Stimulated activated CD4-positive, alpha-beta T cell treated with anti-CD3 and anti-CD28 coated beads, Interleukin-1b, Interleukin-23, amount 100 ng/mL, for 1 hour (primary cell): ENCODE measurements at places on chromosomes 1 and 21.

DNA sequence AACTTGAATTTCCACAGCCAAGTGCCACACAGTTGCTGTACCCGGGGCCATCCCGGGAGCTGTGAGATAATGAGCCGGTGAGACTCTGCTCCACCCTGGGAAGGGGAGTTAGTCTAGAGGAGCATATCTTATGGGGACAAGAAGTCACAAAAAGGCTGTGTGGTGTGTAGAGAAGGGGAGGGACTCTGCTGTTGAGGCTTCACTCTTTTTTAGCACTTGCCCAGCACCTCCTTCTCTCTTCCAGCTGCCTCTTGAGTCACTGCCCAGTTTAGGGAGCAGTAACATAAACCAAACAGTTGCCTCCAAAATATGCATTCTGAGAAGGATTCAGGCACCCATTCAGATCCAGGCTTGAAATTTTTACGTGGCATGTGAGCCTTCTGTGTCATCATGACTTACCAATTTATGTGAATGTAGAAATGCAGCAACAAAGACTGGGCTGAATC is 744 bp upstream of the WDR26 start:
- no peak for DNase-seq

- DNase-seq = no peak
These were observed 20.5 kb upstream of the LPAR3 start for GRCh38 chr1:84913555-84913892.

DNA sequence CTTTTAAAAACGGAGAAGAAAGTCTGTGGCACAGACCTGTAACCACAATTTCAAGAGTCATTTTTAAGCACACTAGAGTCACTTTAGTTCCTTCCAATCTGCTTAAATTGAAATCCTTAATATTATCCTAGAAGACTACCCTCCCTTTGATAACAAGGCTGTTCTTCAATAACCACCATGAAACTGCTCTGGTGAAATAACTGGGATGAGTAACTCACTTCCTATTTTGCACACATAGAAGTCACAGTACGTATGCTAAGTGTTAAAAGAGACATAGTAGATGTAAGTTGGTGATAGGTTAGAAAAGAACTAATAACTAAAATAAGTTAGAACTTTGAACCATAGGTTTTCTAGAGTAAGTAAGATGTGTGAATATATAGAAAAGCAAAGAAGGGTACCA is 107.8 kb downstream of the NME7 start:
- no peak for DNase-seq

DNA sequence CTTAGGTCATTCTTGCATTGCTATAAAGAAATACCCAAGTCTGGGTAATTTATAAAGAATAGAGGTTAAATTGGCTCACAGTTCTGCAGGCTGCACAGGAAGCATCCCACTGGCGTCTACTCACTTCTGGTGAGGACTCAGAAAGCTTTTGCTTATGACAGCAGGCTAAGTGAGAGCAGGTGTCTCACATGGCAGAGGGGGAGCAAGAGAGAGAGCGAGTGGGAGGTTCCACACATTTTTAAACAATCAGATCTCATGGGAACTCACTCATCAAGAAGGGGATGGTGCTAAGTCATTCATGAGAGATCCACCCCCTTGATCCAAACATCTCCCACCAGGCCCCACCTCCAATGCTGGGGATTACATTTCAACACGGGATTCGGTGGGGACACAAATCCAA is 13.6 kb upstream of the RGS4 start:
- no peak for DNase-seq

- no peak for DNase-seq
These were observed 13.6 kb downstream of the THAP3 start for GRCh38 chr1:6638226-6638625.

DNA sequence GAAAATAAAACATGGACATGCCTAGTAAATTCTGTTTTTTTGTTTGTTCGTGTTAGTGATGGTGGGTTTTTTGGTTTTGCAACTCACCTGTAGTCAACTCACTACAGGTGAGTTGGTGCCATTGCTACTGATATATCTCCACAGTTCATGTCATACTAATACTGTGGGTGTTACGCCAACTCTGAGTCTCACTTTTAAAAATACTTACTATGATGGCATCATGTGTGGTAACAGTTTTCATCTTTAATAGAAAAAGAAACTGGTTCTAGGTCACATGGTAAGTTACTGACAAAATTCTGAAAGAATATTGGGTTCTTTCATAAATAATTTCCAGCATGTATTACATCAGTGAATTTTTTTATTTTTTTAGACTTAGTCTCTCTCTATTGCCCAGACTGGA is 38.0 kb downstream of the TSNAX start:
- DNase-seq = no peak

GRCh38 chr1:44016041-44016889 is 15.0 kb downstream of the SLC6A9 start:
- no peak for DNase-seq
